ENCODE measurements at places on chromosomes 6 and 20.

DNA sequence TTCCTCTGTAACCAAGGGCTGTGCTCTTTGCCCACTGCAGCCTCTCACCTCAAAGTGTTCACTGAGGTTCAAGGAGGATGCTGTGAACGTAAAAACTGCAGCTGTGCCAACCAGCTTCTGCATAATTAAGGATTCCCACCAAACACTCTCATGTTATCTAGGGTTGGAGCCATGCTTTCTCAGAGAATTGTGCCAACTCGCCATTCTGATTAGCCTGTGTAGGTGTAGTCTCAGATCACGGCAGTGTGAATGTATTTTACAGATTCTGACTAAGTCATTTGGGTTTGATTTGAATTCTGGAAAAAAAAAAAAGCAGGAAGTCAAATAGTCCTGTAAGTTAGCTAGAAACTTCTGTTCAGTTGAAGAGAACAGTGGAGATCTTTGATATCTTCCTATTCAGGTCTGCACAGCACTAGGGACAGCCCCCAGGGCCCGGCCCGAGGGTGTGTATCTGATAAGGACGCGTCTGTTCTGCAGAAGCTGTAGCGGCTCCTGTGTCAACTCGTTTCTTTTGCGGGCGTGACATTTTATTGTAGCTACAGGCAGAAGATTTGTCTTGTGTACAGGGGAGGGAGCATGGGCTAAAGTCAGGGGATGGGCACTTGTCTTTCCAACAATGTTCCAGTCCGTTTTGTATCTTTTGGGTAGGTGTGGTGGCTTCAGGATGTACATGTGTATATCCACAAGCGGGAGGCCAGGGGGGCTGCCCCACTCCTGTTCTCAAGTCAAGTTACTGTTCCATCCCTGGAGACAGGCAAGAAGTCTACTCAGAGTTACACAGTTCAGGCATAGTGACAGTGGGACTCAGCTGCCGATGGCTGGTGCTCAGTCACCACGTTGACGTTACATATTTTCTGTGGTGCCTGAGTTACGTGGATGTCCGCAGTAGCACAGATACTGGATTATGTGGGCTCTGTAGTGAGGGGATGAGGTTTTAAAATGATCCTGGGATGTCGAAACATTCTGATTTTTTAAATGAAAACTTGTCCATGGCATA lies 12.4 kb downstream of the IRF4 start:
- peak; percentile 25 for DNase-seq

- DNase-seq: no peak
Observed at GRCh38 chr20:44544263-44544662, 22.4 kb upstream of the SERINC3 start.

GRCh38 chr6:33761922-33762629 lies 15.4 kb upstream of the IP6K3 start:
- no peak for DNase-seq

GRCh38 chr20:25006431-25007167 lies 14.0 kb upstream of the APMAP start:
- DNase-seq: no peak

- no peak for DNase-seq
Observed at GRCh38 chr6:151292974-151293687, 53.4 kb downstream of the AKAP12 start.

Data from stimulated activated naive CD4-positive, alpha-beta T cell treated with Interleukin-2 at 50 U/mL for 16 hours (primary cell).